Calu3 (cell line): ENCODE measurements at places on chromosomes 3 and 15. TPM values are rescaled to one million over a fixed set of nuclear protein-coding genes. Genes with fewer than 3 reads are reported as not detected.

DNA sequence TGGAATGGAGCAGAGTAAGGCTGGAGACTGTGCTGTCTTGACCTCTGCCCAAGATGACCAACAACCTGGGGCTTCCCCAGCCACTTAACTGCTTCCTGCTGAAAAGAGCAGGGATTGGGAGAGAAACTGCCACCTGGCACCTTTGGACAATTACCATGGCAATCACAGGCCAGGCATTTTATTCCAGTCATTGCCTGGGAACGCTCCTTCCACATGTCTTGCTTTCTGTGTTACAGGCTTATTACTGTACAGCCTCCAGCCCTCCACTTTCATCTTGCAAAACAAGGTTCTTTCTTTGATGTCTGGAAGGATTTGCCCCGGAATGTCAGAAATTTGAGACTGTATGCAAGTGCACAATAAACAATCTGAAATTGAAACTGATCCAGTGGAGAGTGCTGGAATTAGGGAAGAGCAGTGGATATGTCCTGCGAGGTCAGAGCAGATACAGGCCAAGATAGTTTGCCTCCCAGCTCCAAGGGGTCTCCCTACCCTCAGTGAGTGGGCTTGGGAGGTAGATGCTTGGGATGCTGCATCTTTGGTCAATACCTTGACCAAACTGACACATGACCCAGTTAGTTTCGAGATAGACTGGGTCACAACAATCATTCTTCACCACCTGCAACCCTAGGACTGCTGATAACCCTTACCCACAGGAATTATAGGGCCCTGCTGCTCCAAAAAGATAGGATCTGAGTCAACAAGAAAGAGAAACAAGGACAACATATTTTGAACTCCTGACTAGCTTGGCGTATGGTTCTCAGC lies 2.7 kb downstream of the PPP1R14D start:
- peak; percentile 50 for DNase-seq
- no peak overlapping the region for H3K4me3 ChIP-seq
- H3K27ac ChIP-seq, result no peak overlapping the region

- H3K4me3 ChIP-seq, result peak overlapping the region; percentile 50
- no peaks in the 10 kb centered on the region for H3K36me3 ChIP-seq
- no peaks in the 10 kb centered on the region for H3K27me3 ChIP-seq
- peaks cover 7% of the 10 kb centered on the region for H3K4me1 ChIP-seq
Observed at GRCh38 chr15:48976444-48977088, 12.8 kb upstream of the SHC4 start.

DNA sequence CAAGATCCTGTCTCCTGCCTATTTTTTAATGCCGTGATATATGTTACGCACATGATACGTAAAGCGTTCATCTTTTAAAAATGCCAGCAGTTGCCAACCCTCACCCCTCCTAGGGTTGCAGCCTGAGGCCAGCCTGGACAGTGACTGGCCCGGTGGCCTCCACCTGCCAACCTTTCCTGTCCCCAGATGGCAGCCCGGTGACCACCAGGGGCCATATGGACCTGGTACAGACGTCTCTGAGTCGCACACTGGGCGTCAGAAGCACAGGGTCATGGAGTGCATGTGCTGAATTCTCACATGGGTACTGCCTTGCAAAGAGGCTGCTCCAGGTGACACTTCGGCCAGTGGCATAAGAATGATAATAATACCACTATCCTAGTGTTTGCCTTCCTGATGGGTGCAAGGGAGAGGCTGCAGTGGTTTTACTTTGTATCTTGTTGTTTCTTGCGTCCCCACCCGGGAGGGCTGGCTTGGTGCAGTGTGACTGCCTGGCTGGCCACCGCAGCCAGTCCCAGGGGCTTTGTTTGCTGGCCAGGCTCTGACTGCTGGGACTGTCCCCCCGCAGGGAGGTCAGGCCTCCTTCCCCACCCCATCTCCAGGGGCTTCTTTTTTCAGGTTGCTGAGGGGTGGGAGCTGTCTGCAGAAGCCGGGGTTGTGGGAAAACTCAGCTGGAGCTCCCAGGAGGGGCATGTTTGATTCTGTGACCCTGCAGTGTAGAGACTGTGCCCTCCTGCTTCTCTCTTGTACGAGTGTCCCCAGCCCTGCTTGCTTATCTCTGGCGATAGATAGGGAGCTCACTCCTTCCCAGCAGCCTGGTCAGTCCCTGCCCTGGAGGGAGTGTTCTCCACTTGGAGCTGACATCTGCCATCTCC lies 16.9 kb downstream of the FBLN2 start:
- no peaks in the 10 kb centered on the region for H3K4me1 ChIP-seq
- no peak overlapping the region for H3K4me3 ChIP-seq
- no peak for DNase-seq
- no peak overlapping the region for H3K27ac ChIP-seq
- H3K27me3 ChIP-seq, result peaks cover 34% of the 10 kb centered on the region

GRCh38 chr15:60883691-60884640 lies 345.1 kb downstream of the RORA start:
- no peak for DNase-seq
- no peaks in the 10 kb centered on the region for H3K36me3 ChIP-seq
- H3K4me3 ChIP-seq, result no peak overlapping the region
- H3K4me1 ChIP-seq, result no peaks in the 10 kb centered on the region

DNA sequence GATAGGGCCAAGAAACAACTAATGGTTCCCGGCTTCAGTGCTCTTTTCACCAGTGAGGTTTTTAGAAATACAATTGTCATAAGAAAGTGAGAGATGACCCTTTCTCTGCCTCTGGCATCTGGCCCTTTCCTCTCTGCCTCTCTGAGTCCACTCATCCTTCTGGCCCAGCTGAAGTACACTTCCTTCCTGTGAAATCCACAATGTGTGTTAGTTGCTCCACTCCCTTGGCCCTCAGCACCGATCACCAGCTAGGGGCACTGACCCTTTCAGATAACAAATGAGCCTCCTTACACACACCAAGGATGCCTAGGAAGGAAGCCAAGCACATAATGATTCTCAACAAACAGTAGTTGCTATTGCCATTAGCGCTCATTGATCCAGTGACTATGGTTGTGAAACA lies 2.9 kb upstream of the CAV3 start:
- H3K36me3 ChIP-seq, result no peaks in the 10 kb centered on the region
- H3K27ac ChIP-seq, result no peak overlapping the region
- no peaks in the 10 kb centered on the region for H3K4me1 ChIP-seq

The SLC24A5 gene
- total RNA-seq, result not detected in 2 replicates

DNA sequence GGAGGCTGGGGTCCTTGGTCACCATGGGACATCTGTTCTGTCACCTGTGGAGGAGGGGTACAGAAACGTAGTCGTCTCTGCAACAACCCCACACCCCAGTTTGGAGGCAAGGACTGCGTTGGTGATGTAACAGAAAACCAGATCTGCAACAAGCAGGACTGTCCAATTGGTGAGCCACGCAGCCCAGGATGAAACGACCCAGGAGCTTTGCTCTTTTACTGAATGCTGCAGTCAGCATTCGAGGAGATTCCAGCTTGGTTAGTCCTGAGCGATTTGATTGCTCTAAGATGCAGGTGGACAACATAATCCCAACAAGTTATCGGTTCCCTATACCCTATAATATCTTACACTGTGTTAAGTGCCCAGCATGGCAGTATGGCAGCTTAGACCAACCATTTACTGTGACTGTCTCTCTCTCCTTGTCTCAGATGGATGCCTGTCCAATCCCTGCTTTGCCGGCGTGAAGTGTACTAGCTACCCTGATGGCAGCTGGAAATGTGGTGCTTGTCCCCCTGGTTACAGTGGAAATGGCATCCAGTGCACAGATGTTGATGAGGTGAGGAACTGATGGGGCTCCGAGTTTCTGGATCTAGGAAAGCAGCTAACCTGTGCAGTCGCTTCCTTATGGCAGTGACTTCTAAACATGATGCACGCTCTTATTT lies 7.8 kb downstream of the THBS1 start:
- no peak overlapping the region for H3K27ac ChIP-seq
- no peaks in the 10 kb centered on the region for H3K4me1 ChIP-seq
- H3K4me3 ChIP-seq, result no peak overlapping the region
- no peak for DNase-seq
- no peaks in the 10 kb centered on the region for H3K27me3 ChIP-seq

GRCh38 chr15:38148471-38148870 lies 104.2 kb upstream of the SPRED1 start:
- H3K27ac ChIP-seq, result no peak overlapping the region
- H3K27me3 ChIP-seq, result no peaks in the 10 kb centered on the region
- no peak for DNase-seq
- no peaks in the 10 kb centered on the region for H3K4me1 ChIP-seq
- no peaks in the 10 kb centered on the region for H3K36me3 ChIP-seq

GRCh38 chr3:187777331-187777941 lies 32.2 kb upstream of the BCL6 start:
- no peak overlapping the region for H3K4me3 ChIP-seq
- no peaks in the 10 kb centered on the region for H3K36me3 ChIP-seq
- DNase-seq, result peak; percentile 15

DNA sequence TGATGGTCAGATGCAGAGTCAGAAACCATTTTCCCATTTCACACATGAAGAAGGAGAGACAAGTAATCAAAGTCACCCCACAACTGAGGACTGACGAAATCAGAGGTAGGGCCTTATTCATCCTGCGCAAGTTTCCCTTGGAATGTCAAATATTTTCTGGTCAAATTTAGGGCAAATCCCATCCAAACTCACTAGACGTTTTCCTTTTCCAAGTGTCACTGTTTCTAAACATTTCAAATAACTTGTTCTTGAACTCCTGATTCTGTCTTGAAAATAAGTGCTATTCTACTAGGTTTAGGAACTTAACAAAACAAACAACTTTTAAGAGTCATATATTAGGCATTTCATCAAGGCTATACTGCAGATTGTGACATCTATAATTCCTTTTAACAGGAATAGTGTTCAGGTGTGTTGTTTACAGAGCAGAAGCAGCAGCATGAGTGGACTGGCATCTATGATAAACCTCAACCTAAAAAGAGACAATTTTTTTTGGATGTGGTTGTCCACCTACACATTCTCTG lies 40.7 kb downstream of the SUMF1 start:
- no peaks in the 10 kb centered on the region for H3K27me3 ChIP-seq
- H3K36me3 ChIP-seq, result no peaks in the 10 kb centered on the region
- H3K27ac ChIP-seq, result no peak overlapping the region
- H3K4me3 ChIP-seq, result no peak overlapping the region
- no peak for DNase-seq

The GOLGA6L26 gene
- total RNA-seq, result not detected in 2 replicates

DNA sequence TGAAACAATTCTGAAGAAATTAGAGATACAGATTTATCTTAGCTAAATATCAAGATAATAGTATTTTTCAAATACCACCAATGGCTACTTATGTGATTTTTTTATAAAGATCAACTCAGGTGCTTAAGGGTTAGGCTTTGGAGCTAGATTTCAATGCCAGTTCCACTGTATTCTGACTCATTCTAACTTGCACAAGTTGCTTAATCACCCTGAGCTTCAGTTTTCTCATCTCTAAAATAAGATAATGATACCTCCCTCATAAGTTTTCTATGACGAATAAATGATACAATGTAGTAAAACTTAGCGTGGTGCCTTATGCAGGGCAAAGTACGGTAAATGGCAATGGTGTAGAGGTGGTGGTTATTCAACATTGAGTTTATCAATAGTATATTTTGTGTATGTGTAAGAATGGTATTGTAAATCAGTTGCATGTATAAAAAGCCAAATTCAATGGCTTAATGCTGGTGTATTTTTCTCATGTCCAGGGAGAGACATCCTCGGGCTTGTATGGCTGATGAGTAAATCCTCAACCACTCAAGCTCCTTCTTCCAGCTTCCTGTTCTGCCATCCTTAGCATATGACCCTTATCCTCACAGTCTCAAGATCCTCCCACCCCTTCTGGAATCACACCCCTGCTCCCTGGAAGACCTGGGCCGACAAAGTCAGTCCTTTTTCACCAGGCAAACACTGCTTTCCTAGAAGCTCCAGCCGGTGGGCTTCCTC lies 505.9 kb upstream of the CFAP20DC start:
- no peak overlapping the region for H3K27ac ChIP-seq
- no peaks in the 10 kb centered on the region for H3K27me3 ChIP-seq
- no peaks in the 10 kb centered on the region for H3K4me1 ChIP-seq
- H3K4me3 ChIP-seq, result no peak overlapping the region
- no peak for DNase-seq

The APOD gene
- 0.34 TPM in 1 of 2 replicates, not detected in the other for total RNA-seq

- no peaks in the 10 kb centered on the region for H3K27me3 ChIP-seq
- no peaks in the 10 kb centered on the region for H3K4me1 ChIP-seq
- no peaks in the 10 kb centered on the region for H3K36me3 ChIP-seq
- H3K4me3 ChIP-seq, result no peak overlapping the region
- H3K27ac ChIP-seq, result no peak overlapping the region
- DNase-seq, result no peak
Observed at GRCh38 chr3:89340408-89340807, 233.0 kb downstream of the EPHA3 start.

GRCh38 chr15:90160781-90161727 lies 40.1 kb upstream of the SEMA4B start:
- no peak overlapping the region for H3K4me3 ChIP-seq
- peaks cover 76% of the 10 kb centered on the region for H3K4me1 ChIP-seq
- H3K36me3 ChIP-seq, result peaks cover 10% of the 10 kb centered on the region

- DNase-seq, result no peak
- peaks cover 69% of the 10 kb centered on the region for H3K4me1 ChIP-seq
- H3K4me3 ChIP-seq, result no peak overlapping the region
- H3K27me3 ChIP-seq, result no peaks in the 10 kb centered on the region
Observed at GRCh38 chr3:172182797-172183196, 143.4 kb downstream of the FNDC3B start.

- no peaks in the 10 kb centered on the region for H3K36me3 ChIP-seq
- H3K27me3 ChIP-seq, result no peaks in the 10 kb centered on the region
- DNase-seq, result no peak
- no peak overlapping the region for H3K27ac ChIP-seq
- H3K4me3 ChIP-seq, result no peak overlapping the region
Observed at GRCh38 chr15:38538328-38539007, 26.1 kb downstream of the RASGRP1 start.

DNA sequence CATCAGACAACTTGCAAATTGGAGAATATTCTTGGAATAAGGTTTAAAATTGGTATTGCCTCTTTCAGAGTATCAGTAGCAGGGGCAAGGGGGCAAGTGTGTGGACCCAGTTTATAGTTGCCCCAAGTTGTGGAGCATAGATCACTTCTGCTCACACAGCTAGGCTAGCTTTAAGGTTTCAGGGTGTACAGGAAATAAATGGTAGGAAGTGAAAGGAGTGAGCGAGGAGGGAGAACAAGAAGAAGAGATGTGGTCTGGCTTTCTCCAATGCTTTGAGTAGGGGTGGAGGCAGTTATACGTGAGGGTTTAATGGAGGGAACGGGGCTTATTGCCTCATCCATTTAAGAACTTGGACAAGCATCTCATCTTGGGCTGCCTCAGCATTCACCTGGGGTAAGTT lies 290.0 kb upstream of the CFAP20DC start:
- H3K4me1 ChIP-seq, result no peaks in the 10 kb centered on the region
- H3K27me3 ChIP-seq, result peaks cover 12% of the 10 kb centered on the region

The EIF4E3 gene
- total RNA-seq, result 8.7 and 10.9 TPM in 2 replicates
